Stimulated activated CD4-positive, alpha-beta T cell treated with anti-CD3 and anti-CD28 coated beads, Interleukin-15, amount 100 ng/mL, for 1 hour (primary cell): ENCODE measurements at places on chromosomes 7 and 10.

DNA sequence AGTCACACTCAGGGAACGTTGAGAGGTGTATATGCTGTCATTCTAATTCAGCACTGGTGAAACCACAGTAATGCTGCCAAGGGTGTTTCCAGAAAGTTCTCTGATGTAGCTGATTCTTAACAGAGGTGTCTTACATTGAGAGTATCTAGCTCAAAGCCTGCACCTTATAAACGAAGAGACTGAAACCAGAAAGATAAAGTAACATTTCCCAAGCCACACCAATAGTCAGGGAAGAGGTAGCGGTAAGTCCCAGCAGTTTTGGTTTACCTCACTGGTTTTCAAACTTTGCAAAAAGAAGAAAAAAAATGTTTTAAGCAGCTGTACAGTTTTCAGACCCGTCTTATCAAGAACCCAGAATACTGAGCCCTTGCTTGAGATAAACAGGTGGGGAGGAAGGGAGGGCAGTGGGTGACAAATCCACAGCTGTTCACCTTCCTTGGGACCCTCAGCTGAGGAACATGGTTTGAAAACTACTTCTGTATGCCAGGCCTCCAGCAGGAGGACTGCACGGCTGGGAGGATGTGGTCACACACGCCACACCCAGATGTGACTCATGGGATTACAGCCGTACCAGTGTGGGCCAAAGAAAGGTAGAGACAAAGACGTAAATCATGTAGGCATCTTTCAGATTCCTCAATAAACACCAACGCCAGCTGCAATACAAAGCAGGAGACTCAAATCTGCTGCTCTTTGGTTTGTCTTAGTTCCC is 63.9 kb upstream of the GSDME start:
- DNase-seq, result peak; percentile 44

- DNase-seq, result no peak
These were observed 181.8 kb downstream of the LRRTM3 start for GRCh38 chr10:67107670-67108069.

- no peak for DNase-seq
These were observed 21.1 kb upstream of the FAM221A start for GRCh38 chr7:23658831-23659427.

DNA sequence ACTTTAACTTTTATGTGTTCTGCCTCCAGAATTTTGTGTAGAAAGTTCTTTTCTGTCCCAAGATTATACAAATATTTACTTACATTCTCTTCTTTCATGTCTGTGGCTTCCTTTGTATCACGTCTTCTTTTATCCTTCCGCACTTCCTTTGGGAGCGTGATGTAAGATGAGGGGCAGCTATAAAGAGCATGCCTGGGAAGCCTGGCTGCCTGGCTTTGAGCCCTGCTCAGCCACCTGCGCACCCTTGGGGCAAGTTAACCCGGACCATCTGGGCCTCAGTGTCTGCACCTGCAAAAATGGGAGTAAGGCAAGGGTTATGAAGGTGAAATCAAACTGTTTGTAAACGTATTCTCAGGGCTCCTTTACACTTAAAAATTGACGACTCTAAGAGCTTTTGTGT is 25.2 kb downstream of the PALD1 start:
- DNase-seq, result no peak

DNA sequence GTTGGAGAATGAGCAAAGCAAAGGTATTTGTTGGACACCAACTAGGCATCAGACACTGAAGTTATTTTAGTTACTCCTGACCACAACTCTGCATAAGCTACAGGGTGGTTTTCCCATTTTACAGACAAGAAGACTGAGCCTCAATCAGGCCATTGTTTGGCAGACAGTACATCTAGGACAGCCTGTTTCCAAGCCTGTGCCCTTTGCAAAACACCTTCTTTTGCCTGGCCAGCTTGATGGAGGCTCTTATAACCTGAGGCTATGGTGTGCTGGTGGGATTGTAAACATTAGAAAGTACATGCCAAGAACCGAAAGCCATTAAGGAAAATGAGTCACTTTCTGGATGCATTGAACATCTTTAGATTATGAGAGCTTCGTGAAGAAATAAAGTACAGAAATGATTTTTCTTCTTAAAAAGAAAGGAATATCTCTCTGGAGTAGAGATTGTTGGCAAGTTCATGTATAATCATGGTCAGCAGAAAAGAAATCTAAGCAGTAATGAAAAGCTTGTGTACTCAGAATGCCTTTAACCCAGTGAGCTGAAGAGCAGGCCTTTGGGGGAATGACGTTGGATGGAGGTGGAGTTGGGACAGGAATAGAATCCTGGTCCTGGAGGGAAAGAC is 140.6 kb downstream of the KIAA1217 start:
- DNase-seq, result no peak

- DNase-seq, result no peak
These were observed 118.5 kb downstream of the RAB18 start for GRCh38 chr10:27622596-27622995.

DNA sequence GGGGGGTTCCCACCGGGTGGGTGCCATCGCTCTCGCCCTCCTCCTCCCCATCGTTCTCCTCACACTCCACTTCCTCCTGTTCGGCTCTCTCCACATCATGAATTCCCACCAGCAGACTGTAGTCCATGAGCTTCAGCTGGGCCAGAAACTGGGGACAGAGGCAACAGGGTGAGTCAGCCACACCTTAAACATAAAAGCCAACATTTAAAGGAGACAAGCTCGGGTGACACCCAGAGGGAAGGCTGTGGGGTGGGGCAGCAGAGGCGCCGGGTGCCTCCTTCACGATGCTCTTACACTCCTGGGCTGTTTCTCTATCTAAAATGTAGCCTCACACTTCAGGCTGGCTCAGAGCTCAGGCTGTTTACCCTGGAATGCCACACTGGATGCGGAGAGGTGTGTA is 172.5 kb downstream of the PIP4K2A start:
- no peak for DNase-seq

GRCh38 chr7:43771573-43771972 is 13.1 kb downstream of the BLVRA start:
- DNase-seq, result no peak

- DNase-seq, result no peak
These were observed 91.2 kb downstream of the CCNY start for GRCh38 chr10:35427543-35427942.

DNA sequence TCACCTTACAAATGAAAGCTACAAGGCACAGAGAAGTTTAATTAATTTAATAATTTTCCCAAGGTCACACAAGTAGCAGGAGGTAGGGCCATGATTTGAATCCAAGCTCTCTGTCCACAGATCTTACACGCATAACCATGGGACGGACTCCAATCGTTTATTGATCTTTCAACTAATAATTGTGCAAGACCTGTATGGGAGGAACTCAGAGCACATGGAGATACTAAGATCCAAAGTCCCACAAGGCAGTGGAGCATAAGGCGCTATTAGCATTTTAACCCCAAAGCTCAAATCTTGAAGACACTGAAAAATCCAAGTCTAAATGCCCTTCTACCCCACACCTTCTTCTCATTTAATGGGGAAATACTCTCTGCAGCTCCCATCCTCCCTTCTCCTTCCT is 143.5 kb downstream of the FGFR2 start:
- no peak for DNase-seq

GRCh38 chr10:126787201-126787600 is 116.7 kb upstream of the C10orf90 start:
- no peak for DNase-seq

DNA sequence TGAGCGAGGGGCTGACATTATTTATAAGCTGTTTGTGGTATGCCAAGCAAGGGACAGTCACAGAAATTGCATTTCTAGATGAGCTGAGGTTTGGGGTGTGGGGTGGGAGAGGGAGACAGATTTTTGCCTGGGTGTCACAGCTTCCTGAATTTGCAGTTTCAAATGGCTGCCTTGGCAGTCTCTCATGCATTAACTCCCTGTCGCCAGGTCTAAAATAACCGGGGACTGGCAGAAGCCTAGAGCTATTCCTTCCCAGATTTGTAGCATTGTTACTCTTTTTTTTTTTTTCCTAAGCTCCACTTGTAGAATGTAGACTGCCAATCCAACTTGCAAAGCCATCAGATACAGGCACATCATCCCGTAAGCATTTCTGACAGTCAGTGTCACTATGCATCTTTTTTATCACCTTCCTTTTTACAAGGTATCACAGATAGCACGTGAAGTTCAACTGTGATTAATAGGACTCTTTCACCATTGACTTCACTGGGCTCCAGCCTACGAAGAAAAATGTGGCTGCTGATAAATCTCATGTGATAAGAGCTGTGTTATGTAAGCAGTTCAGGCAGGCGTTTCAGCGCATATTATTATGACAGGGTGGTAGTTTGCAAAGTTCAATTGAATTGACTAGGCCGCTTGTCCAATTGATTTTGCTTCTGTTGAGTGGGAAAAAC is 130.7 kb upstream of the CELF2 start:
- DNase-seq, result no peak

- DNase-seq, result no peak
These were observed 23.4 kb downstream of the MAD1L1 start for GRCh38 chr7:2209146-2209960.

DNA sequence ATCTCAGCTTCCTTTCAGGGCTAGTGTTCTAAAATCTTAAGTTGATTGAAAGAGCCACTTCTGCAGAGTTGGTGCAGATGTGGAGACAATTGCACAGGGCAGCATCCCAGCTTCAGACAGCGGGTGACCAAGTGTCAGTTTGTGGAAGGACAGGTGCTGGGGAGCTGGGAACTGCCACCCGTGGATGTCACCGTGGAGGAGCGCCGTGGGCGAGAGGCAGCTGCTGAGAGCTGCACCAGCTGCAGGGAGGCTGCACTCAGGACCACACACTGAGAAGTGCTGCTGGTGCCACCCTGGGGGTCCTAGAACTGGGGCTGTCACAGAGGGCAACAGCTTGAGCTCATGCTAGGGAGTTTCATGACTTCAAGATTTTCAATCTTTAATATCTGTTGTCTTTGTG is 543.0 kb upstream of the FZD8 start:
- no peak for DNase-seq

GRCh38 chr10:76911184-76911583 is 726.4 kb downstream of the KCNMA1 start:
- no peak for DNase-seq

DNA sequence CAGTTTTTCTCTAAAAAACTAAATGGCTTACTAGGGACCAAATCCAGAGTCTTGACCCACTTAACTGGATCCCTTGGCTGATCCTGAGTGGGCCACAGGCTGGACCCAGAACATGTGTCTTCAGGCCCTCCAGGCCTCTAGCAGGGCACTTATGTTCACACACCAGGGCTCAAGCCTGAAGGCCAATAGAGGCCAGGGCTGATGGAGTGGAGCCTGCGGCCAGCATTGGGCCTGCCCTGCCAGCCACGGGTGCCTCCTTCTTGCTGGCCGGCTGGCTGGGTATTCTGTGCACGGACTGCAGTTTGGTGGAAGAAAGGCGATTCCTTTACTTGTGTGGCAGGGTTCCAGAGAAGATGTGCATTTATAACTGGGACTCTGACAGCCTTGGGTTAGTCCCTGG is 103.0 kb upstream of the ZNF32 start:
- DNase-seq, result no peak

- no peak for DNase-seq
These were observed 163.7 kb downstream of the SRPK2 start for GRCh38 chr7:105224884-105225651.

GRCh38 chr7:133662830-133663229 is 410.0 kb downstream of the EXOC4 start:
- no peak for DNase-seq

GRCh38 chr10:105857268-105858264 is 1216.5 kb downstream of the SORCS3 start:
- no peak for DNase-seq

DNA sequence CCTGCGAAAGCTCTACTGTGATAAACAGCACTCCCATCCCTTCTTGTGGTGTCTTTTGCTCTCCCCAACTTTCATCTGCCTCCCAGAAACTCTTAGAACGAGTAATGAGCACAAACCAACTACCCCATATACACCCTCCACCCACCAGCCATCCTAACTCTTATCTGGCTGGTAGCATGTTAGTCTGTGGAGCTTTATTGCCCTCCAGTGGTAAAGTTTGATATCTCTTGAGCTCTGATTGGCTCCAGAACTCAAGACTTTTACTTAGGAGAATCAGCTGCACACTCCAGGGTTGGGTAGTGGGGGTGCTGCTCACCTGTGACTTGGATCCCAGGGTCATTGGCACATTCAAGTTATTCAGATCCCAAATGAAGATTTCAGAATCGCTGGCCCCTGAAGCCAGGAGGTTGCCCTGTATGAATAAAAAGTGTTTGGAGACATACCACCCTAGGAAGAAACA is 10.9 kb downstream of the SEC31B start:
- no peak for DNase-seq

DNA sequence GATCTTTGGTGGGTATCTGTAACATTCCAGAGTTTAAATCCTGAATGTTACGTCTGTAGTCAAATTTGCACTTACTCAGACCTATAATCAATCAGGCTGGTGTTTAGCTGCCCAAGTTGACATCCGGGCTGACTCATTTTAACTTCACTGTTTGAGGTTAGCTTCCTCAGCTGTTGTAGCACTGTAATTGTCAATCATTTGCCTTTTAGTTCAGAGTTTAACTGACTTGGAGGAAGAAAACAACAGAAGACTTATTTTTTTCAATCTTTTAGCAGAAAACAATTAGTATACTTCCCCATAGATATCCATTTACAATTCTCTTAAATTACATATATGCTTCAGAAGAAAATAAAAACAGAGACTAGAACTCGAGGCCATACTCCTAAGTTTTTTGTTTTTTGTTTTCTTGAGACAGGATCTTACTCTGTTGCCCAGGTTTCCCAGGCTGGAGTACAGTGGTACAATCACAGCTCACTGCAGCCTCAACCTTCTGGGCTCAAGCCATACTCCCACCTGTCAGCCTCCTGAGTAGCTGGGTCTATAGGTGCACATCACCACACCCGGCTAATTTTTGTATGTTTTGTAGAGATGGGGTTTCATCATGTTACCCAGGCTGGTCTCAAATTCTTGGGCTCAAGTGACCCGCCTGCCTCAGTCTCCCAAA is 38.5 kb upstream of the LRRC17 start:
- no peak for DNase-seq

- DNase-seq, result no peak
These were observed 155.1 kb upstream of the FZD8 start for GRCh38 chr10:35797187-35797586.

GRCh38 chr7:98163704-98164494 is 47.3 kb upstream of the BHLHA15 start:
- DNase-seq, result no peak
